ENCODE measurements at places on chromosomes 13 and 19.

GRCh38 chr13:65240773-65241172 is 1989.4 kb downstream of the PCDH9 start:
- no peak for DNase-seq
- no peaks in the 10 kb centered on the region for H3K36me3 ChIP-seq

DNA sequence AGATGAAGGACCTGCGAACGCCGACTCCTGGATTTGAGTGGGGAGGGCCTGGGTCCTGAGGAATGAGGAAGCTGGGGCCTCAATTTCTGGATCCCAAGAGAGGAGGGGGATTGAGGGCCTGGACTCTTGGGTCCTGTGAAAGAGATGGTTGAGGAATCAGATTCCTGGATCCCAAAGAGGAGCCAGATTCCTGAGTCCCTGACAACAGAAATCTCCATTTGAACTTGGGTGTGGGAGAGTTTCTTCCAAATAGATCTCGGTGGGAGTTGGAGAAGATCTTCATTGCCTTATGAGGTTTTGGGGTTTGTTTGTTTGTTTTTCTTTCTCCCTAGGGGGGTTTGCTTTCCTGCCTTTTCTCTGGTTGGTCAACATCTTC is 624 bp downstream of the PSENEN start:
- no peaks in the 10 kb centered on the region for H3K36me3 ChIP-seq
- H3K27me3 ChIP-seq = no peaks in the 10 kb centered on the region
- H3K27ac ChIP-seq = no peak overlapping the region
- no peak for DNase-seq

GRCh38 chr19:45917421-45918091 is 3.0 kb upstream of the NANOS2 start:
- H3K27ac ChIP-seq = no peak overlapping the region
- no peak overlapping the region for H3K4me3 ChIP-seq
- no peaks in the 10 kb centered on the region for H3K27me3 ChIP-seq
- no peaks in the 10 kb centered on the region for H3K36me3 ChIP-seq

GRCh38 chr13:52899206-52899605 is 50.8 kb upstream of the PCDH8 start:
- H3K27me3 ChIP-seq = no peaks in the 10 kb centered on the region
- H3K36me3 ChIP-seq = no peaks in the 10 kb centered on the region
- DNase-seq = no peak
- no peaks in the 10 kb centered on the region for H3K4me1 ChIP-seq
- no peak overlapping the region for H3K4me3 ChIP-seq

DNA sequence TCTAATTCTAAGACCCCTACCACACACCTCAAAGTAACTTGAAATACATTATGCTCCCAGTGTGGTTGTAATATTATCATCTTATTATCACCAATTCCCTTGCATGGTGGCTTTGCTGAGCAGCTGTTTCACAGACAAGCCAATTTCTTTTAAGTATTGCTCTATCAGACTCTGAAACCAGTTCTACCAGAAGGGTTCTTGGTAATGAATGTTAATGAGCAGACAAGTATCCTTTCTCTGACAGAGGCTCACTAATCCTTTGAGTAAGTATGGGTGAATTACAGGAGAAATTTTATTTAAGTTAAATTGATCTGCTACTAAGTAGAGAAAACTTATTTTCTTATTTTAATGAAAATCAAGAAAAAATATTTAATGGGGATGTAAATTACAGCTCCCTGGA is 326.0 kb downstream of the GPC6 start:
- H3K27ac ChIP-seq = no peak overlapping the region
- no peaks in the 10 kb centered on the region for H3K36me3 ChIP-seq
- no peak overlapping the region for H3K4me3 ChIP-seq
- peaks cover 2% of the 10 kb centered on the region for H3K4me1 ChIP-seq

DNA sequence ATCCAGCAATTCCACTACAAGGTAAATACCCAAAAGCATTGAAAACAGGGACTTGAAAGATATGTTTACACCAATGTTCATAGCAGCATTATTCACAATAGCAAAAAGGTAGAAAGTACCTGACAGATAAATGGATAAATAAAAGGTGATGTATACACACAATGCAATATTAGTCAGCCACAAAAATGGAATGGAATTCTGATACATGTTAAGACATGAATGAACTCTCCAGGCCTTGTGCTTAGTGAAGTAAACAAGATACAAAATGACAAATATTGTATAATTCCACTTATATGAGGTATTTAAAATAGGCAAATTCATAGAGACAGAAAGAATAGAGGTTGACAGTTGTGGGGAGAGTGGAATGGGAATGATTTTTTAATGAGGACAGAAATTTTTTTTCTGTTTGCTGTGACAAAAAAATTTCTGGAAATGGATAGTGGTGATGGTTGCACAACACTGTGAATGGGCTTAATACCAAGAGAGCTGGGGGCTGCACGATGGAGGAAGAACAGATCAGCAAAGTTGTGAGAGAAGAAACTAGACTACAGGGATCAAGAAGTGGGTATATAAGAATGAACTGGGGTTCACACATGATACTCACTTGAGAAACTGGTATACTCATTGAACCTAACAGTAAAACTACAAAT is 137.2 kb downstream of the MZT1 start:
- H3K4me1 ChIP-seq = no peaks in the 10 kb centered on the region
- DNase-seq = no peak
- H3K36me3 ChIP-seq = no peaks in the 10 kb centered on the region

GRCh38 chr13:109974354-109974753 is 188.0 kb upstream of the IRS2 start:
- no peaks in the 10 kb centered on the region for H3K27me3 ChIP-seq
- H3K4me3 ChIP-seq = no peak overlapping the region
- H3K36me3 ChIP-seq = no peaks in the 10 kb centered on the region

DNA sequence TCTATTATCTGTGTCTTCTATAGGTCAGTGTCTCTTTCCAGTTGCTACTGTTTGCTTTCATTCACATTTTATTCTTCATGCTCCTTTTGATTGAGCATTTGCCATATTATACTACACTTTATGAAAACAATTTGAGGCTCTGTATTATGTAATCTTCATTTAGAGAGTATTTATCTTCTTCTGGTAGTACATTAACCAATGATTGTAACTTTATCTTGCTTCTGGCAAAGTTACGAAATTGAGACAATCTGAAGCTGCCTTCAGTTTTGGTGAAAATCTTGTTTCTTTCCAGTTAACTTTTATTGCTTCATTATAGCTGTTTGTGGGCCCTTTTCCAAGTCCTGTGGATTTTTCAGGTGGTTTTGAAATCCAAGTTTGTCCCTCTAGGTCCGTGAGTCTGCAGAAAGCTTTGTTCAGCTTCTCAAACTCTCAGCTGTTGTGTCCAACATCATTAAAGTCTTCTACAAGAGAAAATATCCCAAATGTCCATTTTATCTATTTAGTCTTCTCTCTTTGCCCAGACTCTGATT is 1255.4 kb upstream of the SPRY2 start:
- no peak for DNase-seq
- H3K4me3 ChIP-seq = no peak overlapping the region
- no peaks in the 10 kb centered on the region for H3K27me3 ChIP-seq
- no peaks in the 10 kb centered on the region for H3K4me1 ChIP-seq
- H3K27ac ChIP-seq = no peak overlapping the region

GRCh38 chr19:50383001-50383851 is 921 bp upstream of the POLD1 start:
- no peaks in the 10 kb centered on the region for H3K4me1 ChIP-seq
- peaks cover 36% of the 10 kb centered on the region for H3K36me3 ChIP-seq
- H3K27me3 ChIP-seq = no peaks in the 10 kb centered on the region
- peak overlapping the region; percentile 54 for H3K4me3 ChIP-seq
- DNase-seq = no peak
- H3K27ac ChIP-seq = no peak overlapping the region
